ELF-1 (cell line): ENCODE measurements at places on chromosomes 5 and 9.

- DNase-seq, result no peak
These were observed 545.9 kb downstream of the RAB3C start for GRCh38 chr5:59128646-59129290.

GRCh38 chr9:16540743-16541613 is 329.5 kb downstream of the BNC2 start:
- no peak for DNase-seq

DNA sequence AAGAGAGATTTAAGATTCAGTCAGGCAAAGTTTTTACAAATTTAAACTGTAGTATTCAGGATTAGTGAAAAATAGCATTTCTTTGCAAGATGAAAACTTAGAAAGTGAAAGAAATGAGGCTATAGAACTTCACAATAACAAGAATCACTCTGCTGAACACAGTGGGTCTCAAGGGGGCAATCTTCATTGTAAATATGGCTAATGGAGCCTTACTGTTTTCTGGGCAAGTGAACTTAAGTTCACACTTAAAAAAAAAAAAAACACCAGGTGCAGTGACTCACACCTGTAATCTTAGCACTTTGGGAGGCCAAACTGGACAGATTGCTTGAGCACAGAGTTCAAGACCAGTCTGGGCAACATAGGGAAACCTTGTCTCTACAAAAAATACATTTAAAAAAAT is 175.9 kb upstream of the SNX2 start:
- no peak for DNase-seq

DNA sequence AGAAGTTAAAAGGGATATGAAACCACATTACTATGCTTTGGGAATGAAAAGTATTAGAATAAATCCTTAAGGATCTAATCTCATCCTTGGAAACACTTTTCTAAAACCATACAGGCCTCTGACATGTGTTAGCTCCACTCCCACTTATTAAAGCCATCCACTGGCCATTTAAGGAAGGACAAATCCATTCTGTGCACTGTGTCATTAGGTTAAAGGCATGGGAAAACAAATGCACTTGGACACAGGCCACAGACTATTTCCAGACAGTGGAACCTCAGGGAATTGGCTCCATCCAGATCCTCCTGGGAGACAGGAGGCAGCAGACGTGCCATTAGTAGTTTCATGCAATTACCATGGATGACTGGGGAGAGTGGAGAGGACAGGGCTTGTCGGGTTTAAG is 454.9 kb downstream of the ENC1 start:
- DNase-seq, result no peak

GRCh38 chr5:91865915-91866314 is 482.8 kb upstream of the ARRDC3 start:
- no peak for DNase-seq

DNA sequence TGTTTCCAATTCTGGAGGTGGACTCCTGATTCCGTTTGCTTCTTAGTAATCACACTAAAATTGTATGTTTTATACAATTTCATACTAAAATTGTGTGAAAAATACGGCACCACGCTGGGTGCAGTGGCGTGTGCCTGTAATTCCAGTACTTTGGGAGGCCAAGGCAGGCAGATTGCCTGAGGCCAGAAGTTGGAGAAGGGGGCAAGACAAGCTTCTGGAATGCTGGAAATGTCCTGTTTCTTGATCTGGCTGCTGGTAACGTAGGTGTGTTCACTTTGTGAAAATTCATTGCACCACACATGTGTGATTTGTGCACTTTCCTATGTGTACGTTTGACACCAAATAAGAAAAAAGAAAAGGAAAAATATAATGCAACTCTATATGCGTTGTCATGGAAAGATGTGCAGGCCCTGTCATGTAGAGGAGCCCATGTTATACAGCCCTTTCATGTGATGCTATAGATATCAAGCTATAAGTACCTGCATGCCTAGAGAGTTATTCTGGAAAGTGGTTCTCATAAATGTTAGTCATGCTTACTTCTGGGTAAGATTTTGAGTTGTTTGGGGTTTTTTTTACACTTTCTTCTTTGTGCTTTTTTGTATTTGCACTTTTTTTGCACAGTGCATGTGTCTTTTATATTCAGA is 119.9 kb downstream of the TMEM174 start:
- peak; percentile 62 for DNase-seq

GRCh38 chr9:79847074-79847473 is 275.3 kb downstream of the TLE4 start:
- DNase-seq, result no peak

DNA sequence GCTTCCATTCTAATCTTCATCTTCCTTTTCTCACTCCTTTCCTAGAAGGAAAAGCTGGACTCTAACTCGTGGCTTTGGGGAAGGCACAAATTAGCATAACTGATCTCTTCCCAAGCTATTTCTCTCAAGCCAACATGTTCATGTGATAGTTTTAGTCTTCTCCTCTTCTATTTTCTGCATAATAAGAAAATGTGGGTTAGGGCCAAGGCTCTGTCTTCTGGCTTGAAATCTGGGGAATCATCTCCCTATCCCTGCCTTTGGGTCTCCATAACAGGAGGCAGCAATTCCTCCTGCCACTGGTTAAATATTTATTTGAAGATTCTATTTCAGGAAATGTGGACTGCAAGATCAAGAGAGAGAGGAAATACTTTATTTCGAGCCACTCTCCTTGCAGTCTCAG is 1669.6 kb downstream of the MAT2B start:
- no peak for DNase-seq

- DNase-seq, result no peak
These were observed 95.2 kb downstream of the APTX start for GRCh38 chr9:32906213-32906612.
